Right renal pelvis (tissue), 4 donors: ENCODE measurements at places on chromosomes 7 and 10. TPM values are rescaled to one million over a fixed set of nuclear protein-coding genes. Genes with fewer than 3 reads are reported as not detected.

The GARIN1A gene
- polyA plus RNA-seq: 1.7 TPM

The STEAP1 gene
- polyA plus RNA-seq: 11.3 TPM

The DENND2A gene
- polyA plus RNA-seq: 40.2 TPM

The AP4M1 gene
- 36.2 TPM for polyA plus RNA-seq

The NRP1 gene
- polyA plus RNA-seq: 158 TPM
